ENCODE measurements at places on chromosomes 16 and 17.
A peak's percentile ranks its signal among the peaks of the same experiment; 100 is the strongest.

DNA sequence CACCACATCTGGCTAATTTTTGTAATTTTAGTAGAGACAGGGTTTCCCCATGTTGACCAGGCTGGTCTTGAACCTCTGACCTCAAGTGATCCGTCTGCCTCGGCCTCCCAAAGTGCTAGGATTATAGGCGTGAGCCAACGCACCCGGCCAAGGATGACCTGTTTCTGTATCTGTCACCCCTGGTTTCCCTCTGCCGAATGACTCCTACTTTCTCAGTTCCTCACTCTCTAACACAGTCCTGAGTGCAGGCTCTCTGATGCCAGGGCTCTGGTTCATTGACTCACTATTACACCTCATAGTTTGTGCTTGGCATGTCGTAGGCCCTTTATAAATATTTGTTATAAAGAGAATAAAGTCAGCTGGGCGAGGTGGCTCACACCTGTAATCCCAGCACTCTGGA lies 10.7 kb upstream of the PRPF8 start:
- DNase-seq: no peak

DNA sequence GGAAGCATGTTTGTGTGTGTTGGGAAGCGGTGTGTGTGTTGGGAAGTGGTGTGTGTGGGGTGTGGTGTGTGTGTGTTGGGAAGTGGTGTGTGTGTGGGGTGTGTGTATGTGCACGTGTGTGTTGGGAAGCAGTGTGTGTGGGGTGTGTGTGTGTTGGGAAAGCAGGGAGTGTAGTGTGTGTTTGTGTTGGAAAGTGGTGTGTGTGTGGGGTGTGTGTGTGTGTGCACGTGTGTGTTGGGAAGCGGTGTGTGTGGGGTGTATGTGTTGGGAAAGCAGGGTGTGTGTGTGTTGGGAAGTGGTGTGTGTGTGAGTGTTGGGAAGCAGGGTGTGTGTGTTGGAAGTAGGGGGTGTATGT lies 785 bp upstream of the NOD2 start:
- DNase-seq: no peak

DNA sequence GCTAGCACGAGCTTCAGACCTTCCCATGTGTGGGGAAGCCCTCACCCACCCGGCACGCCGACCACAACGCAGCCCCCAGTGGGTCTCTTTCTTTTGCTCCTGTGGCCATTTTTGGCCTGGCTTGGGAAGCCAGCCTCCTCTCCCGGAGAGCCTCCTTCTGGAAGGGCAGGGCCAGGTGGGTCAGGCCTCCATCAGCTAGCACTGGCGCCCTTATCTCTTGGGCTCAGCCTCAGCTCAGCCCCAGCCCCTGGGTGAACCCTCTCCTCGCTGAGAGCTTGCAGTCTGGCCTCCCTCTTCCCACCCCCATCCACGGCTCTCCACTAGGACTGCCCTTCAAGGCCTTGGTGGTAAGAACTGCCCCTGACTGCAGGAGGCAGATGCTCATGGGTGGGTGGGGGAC lies 14.7 kb upstream of the JPH3 start:
- no peak for DNase-seq

GRCh38 chr17:2595716-2596115 lies 2.3 kb downstream of the PAFAH1B1 start:
- DNase-seq: no peak

- DNase-seq: no peak
Observed at GRCh38 chr16:88645941-88646340, 4.9 kb downstream of the CYBA start.

GRCh38 chr17:39606434-39607056 lies 1.2 kb downstream of the NEUROD2 start:
- no peak for DNase-seq

- no peak for DNase-seq
Observed at GRCh38 chr17:8147805-8148404, 4.3 kb downstream of the PER1 start.

DNA sequence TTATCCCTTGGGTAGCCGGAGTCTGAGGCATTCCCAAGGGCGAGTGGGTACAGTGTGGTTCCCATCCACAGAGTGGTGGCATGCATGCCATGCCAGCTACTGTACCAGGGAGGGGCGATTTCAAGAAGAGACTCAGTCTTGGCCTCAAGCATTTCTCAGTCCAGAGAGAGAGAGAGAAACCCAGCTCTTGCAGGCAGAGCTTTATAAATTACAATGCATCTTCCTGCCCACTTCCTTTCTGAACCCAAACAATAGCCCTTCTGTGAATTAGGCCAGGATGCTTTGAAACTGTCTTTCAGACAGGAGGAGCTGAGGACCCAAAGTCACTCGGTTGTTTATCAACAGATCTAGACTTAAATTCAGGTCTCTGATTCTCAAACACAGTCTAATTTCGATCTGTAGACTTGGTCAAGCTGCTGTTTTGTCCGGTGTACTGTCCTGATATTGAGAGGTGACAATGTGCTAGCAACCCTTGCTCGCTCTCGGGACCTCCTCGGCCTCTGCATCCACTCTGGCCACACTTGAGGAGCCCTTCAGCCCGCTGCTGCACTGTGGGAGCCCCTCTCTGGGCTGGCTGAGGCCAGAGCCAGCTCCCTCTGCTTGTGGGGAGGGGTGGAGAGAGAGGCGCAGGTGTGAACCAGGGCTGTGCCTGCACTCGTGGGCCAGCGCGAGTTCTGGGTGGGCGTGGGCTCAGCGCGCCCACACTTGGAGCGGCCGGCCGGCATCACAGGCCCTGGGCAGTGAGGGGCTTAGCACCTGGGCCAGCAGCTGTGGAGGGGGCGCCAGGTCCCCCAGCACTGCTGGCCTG lies 408.0 kb downstream of the UTP18 start:
- no peak for DNase-seq

DNA sequence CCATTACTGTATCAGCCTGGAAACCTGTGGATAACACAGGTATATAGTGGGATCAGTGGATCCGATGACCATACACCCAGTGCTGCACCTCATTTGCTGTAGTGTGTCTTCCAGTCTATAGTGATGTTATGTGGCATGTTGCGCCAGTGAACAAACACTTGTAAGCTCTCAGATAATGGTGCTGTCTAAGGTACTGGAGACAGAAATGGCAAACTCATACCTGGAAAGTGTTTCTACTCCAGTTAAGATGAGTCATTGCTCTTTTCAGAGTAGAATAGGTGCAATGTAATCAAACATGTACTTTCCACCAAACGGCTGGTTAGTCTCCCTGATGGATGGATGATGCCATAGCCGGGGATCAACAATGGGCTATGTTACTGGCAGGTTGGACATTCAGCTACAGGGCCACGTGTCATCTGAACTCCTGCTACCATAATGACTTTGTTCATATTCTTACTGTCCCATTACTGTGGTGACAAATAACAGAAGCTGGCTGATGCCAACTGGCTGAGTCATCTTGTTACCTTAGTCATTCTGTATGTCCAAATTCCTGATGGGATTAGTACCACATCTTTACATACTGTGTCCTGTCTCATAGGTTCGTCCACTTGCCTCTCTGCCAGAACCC lies 6.3 kb downstream of the CCL11 start:
- DNase-seq: no peak

DNA sequence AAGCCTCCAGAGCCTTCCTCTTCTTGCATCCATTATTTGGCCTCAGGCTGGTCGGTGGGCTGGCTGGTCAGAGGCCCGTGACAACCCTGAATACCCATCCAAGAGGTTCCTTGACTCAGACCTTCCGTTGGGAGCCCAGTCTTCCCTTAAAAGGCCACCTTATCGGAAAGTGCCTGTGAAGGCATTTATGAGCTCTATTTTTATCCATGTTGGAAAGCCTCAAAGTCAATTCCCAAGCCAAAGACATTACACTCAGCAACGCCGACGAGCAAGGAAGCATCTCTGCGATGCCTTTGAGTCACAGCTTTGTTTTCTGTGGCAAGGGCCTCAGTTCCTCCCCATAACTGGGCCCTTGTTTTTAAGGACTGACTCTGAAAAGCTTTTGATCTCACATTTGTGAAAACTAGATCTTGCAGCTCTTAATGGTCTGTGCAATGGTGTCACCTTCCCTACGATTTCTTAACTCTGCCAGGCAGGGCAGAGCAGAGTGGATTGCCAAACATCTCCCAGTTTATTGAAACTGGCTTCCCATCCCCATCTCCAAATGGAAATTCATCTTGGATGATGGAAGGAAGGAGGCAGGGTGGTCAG lies 13.3 kb upstream of the SPOP start:
- no peak for DNase-seq

DNA sequence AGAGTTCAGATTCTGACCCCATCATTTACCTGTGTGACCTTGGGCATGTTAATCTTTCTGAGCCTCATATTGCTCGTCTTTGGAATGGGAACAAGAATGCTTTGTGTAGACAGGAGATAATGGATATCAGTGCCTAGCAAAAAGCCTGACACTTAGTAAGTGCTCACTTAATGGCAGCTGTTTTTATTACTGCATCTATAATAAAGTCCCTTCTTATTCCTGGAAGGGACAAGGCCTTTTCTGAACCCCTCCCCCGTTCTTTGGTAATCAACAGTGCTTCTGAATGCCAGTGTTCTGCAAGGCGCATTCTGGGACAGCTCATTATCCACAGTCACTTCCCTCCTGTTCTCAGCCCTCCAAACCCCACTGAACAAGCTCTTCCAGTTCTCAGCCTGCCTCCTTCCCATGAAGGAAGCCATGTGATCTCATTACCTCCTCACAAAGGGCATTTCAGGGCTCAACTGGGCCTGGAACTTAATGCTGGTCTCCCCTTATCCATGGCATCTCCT lies 25.1 kb upstream of the SUPT4H1 start:
- DNase-seq: no peak

- DNase-seq: no peak
Observed at GRCh38 chr16:88062341-88063210, 111.3 kb downstream of the BANP start.

- DNase-seq: no peak
Observed at GRCh38 chr17:5958850-5959249, 111.3 kb upstream of the WSCD1 start.

DNA sequence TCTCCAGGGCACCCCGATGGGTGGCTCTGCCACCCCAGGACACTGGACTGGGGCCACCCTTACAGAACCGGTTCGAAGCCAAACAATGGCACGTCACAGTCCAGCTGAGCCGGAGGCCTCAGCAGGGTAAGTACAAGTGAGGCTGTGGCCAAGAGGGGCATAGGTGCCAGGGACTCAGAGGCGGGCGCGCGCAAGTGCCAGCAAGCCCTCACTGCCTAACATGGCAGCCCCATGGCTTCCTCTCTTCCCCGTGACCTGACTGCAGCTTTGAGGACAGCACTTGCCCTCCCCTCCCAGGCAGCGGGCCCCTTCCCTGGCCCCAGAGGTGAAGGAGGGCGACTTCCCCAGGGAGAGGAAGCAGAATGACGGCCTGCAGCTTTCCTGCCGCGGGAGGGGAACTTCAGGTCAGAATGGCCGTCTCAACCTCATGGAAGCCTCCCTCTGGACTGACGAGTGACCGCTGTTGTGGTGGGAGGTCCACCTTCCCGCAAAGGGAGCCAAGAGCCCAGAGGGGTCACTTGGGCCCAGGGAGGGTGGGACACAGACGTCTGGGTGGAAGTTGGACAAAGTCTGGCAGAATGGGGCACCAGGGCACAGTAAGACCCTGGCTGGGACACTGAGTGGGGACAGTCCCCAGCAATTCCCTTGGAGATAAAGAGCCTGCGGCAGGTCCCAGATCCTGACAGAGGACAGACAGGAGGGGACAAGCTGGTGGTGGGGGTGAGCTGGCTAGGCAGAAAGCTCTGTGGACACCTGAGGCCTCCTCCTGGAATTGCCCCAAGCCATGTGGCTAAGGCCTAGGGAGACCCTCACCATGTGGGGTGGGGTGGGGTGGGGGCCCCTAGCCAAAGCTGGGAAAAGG lies 52.1 kb upstream of the TOB1 start:
- no peak for DNase-seq

- peak; percentile 51 for DNase-seq
Observed at GRCh38 chr16:84599521-84600202, 18.2 kb downstream of the COTL1 start.
